ENCODE measurements at places on chromosomes 1 and 21.

- no peaks in the 10 kb centered on the region for H3K36me3 ChIP-seq
- H3K27me3 ChIP-seq = no peaks in the 10 kb centered on the region
- no peak overlapping the region for H3K4me3 ChIP-seq
- no peaks in the 10 kb centered on the region for H3K4me1 ChIP-seq
Measured at GRCh38 chr1:159266832-159267231, 35.3 kb upstream of the FCER1A start.

- H3K4me1 ChIP-seq = peaks cover 9% of the 10 kb centered on the region
- no peak for DNase-seq
- peak overlapping the region; percentile 88 for H3K27ac ChIP-seq
- peaks cover 6% of the 10 kb centered on the region for H3K36me3 ChIP-seq
- H3K27me3 ChIP-seq = no peaks in the 10 kb centered on the region
Measured at GRCh38 chr1:227315629-227316346, 2.5 kb downstream of the CDC42BPA start.

GRCh38 chr1:108557296-108557695, 2.6 kb upstream of the EEIG2 start:
- H3K4me1 ChIP-seq = peaks cover 20% of the 10 kb centered on the region
- H3K27ac ChIP-seq = no peak overlapping the region

- no peak overlapping the region for H3K27ac ChIP-seq
- no peaks in the 10 kb centered on the region for H3K4me1 ChIP-seq
- no peak overlapping the region for H3K4me3 ChIP-seq
- H3K27me3 ChIP-seq = no peaks in the 10 kb centered on the region
Measured at GRCh38 chr1:47262787-47263413, 30.9 kb upstream of the TAL1 start.

DNA sequence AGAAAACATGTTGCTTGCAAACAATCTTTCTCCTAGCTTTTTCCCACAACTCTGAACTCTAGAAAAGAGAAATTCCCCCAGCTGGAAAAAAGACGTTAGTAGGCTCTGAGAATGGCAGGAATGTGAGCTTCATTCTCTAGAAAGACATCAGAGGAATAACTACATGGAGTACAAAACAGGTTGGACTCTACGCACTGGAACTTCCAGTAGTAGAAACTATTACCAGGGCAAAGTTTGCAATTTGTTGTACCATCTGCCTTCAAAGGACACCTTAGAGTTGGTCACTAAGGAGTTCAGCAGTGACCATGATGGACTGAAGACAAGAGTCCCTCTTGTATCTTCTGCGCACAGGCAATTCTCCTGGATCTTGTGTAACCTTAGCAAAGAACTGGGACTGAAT, 60.9 kb downstream of the SLC35D1 start:
- H3K4me1 ChIP-seq = no peaks in the 10 kb centered on the region
- H3K36me3 ChIP-seq = peaks cover 22% of the 10 kb centered on the region
- no peak for DNase-seq

DNA sequence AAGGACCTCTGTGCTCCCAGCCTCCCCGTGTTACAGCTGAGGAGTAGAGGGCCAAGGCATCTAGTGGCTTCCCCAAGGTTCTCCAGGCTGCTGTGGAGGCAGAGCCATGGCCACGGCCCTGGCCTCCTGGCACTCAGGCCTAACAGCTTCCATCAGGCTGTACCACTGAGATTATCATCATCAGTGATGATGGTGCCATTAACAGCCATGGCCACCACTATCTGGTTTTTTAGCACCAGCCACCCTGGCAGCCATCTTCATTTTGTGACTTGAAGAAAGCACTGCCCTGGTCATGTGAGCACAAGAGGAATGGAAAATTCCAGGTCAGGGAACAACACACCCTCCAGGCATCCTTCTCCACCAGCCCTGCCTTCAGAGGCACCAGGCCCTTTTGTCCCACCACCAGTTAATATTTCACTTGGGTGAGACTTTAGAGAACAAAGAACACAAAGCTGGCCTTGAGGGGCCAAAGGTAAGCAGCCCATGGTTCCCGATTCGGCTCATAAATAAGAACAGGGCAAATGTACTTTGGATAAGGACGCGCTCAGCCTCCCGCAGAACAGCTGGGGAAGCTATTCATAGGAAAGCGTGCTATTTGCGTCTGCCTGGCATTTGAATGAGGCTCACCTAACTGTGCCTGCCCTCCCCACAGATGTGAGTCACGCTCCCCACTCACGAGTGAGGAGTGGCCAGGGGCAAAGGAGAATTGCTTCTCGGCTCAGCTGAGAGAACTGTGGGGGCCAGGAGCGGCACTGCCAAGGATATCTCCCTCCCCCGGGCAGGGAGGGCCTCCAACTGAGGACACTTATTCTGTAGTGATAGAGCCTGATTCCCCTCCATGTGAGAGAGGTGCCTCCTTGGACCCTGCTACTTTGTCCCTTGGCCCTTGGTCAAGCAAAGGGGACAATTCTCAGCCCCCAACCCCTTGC, 95.6 kb downstream of the CD58 start:
- 0 out of 2 replicates have a peak, but pooled peaks cover 3% of the 10 kb centered on the region for H3K27me3 ChIP-seq
- DNase-seq = no peak
- no peaks in the 10 kb centered on the region for H3K4me1 ChIP-seq
- H3K27ac ChIP-seq = no peak overlapping the region
- no peak overlapping the region for H3K4me3 ChIP-seq

DNA sequence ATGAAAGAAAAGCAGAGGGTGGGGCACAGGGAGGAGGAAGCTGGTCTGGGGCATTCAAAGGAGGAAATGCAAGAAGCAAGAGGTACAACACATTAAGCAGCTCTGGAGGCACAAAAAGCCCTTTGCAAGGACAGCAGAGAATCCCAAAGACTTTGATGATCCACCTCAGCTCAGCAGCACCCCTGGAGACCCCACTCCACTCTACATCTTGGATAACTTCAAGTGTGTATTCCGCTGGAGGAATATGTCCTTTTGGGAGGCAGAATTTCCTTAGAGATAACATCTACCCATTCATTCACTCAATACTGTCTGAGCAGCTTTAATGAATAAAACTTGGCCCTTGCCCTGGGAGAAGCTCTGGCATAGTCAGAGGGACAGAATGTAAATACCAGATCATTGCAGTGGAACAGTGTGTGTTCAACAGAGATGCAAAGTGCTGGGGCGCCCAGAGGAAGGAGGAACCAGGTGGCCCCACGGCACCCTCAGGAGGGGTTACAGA, 599.7 kb downstream of the KIF26B start:
- H3K36me3 ChIP-seq = no peaks in the 10 kb centered on the region
- H3K4me3 ChIP-seq = no peak overlapping the region
- DNase-seq = no peak
- H3K27me3 ChIP-seq = no peaks in the 10 kb centered on the region
- 0 out of 2 replicates have a peak, but pooled peaks cover 6% of the 10 kb centered on the region for H3K4me1 ChIP-seq
- H3K27ac ChIP-seq = no peak overlapping the region

Data from SJSA1 (cell line).